ENCODE measurements at places on chromosomes 2 and 18. TPM values are rescaled to one million over a fixed set of nuclear protein-coding genes. Genes with fewer than 3 reads are reported as not detected.

The CNTNAP5 gene
- not detected for polyA plus RNA-seq

DNA sequence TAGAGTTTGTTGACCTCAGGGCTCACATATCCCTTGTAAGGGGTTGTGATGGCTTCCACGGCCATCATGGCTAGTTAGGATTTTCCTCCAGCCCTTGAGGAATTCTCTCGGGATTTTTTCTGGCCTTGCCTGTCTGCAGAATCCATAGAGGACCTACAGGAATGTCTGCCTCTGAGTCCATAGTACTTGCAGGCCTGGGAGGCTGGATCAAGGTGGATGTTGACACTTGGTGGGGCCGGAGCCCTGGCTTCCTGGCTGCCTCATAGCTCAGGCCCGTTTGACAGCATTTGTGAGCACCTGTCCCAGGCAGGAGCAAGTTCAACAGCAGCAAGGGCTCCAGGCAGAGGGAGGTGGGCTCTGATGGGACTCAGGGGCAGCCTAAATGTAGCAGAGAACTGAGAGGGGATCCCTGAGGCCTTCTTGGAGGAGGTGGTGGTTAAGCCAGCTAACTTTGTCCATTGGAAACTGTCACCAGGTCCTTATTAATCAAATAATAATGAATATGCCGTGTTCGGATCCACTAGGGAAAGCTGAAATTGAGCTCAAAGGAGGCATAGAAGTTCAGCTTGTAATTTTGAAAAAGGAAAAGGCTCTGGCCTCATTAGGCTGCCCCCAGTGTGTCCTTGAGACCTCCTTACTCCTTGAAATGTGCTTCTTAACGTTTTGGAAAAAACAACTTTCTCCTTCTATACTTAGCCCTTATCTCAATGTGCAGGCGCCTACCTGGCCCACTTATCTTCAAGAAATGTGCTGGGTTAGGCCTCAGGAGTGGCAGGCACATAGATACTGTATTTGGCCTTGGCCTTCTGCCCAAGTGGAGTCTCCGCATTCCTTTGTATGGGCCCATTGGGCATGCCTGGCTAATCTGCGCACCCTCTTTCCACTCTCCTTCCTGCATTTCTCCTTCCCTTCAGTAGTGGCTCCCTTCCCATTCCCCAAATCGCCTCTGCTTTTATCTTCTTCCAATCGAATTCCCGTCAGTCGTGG, 66.9 kb downstream of the HPCAL1 start:
- DNase-seq: no peak
- H3K4me1 ChIP-seq: no peaks in the 10 kb centered on the region
- H3K36me3 ChIP-seq: peaks cover 9% of the 10 kb centered on the region
- no peak overlapping the region for H3K4me3 ChIP-seq
- no peaks in the 10 kb centered on the region for H3K27me3 ChIP-seq
- H3K27ac ChIP-seq: no peak overlapping the region

The SP140L gene
- polyA plus RNA-seq: 8.5 TPM

The MSTN gene
- not detected for polyA plus RNA-seq

GRCh38 chr18:49368161-49368875, 92.1 kb downstream of the DYM start:
- DNase-seq: no peak
- peaks cover 17% of the 10 kb centered on the region for H3K36me3 ChIP-seq
- H3K27me3 ChIP-seq: no peaks in the 10 kb centered on the region
- no peak overlapping the region for H3K4me3 ChIP-seq
- no peaks in the 10 kb centered on the region for H3K4me1 ChIP-seq
- H3K27ac ChIP-seq: no peak overlapping the region

DNA sequence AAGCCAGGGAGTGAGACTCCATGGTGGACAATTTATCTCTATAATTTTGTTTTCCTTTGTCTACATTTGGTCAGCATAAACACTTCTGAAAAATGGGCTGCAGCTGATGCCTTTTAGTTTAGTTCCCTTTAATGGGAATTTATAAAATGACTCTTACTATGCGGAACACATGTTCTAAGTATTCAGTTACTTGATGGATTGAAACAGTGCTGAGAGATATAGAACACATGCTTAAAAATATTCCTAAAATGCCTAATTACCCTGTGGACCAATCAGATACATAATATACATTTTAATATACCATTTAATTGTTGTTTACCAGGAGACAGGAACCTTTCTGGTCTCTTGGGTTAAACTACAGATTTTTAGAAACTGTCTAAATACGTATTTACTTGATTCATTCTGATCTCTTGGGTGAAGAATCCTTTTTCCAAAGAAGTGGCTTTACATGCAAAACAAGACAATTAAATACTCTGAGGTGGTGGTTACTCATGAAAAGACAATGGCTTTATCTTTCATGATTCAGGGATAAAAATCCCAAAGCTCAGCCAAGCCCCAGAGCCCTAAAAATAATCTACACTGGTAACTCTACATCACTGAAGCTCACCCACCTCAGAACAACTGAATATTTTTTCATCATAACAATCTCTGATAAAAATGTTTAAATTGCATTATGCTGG, 128.1 kb upstream of the SERTAD2 start:
- no peaks in the 10 kb centered on the region for H3K27me3 ChIP-seq
- no peak for DNase-seq
- H3K27ac ChIP-seq: no peak overlapping the region
- H3K36me3 ChIP-seq: no peaks in the 10 kb centered on the region

The SPATA3 gene
- not detected for polyA plus RNA-seq

DNA sequence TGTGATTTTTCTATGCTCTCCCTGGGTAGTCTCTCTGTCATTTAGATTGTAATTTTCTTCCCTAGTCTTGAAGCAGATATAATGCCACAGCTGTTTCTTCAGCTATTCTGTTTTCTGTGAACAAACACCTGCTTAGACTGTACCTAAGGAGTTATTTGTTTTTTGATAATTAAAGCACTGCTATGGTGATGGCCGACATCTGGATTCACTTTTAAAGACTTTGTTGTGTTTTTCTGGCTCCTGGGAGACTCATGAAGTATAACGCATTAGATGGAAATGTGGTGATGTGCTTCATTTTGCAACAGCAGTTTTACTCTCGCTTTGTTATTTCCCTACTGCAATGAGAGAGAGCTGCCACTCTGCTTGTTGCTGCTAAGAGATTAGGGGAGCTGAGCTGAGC, 15.7 kb upstream of the C2orf69 start:
- H3K27ac ChIP-seq: no peak overlapping the region
- no peaks in the 10 kb centered on the region for H3K36me3 ChIP-seq
- H3K27me3 ChIP-seq: no peaks in the 10 kb centered on the region
- H3K4me1 ChIP-seq: no peaks in the 10 kb centered on the region
- DNase-seq: no peak
- H3K4me3 ChIP-seq: no peak overlapping the region

DNA sequence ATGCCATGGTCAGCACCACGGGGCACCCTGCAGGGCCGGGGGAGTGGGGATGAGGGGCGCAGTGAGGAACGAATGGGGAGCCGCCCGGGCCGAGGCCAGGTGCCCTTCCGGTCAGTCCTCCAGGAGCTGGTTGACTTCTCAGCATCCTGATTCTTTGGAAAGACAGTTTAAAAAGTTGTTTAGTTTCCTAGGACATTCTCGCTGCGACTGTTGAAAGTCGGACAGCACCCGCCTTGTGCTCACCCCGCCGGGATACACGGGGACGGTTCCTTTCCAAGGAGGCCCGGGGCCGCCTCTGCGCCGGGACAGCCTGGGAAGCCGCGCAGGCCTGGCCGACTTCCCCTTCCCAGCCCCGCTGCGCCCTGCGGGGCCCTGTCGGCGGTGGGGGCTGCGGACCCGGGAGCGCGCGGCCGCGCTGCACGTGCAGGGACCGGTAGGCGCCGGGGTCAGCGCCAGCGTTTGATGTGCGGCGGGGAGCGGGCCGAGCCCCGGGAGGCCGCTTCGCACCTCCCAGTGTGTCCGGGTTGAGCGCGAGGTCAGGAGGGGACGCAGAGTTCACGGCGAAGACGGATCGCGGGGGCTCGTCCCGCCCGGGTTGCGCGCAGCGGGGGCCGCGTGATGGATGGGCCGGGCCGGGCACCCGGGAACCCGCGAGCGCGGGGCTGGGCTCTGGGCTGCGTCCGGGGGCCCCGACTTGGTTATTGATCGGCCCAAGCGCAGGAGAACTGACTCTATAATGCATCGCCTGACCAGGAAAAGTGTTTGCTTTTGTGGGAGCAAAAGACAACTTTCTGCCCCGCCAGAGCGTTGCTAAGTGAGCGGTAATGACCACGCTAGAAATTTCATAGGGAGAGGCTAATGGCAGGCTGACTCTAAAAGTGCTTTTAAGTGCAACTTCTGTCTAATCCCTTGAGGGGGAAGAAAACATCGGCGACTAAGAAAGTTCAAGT, 28.0 kb upstream of the SMIM21 start:
- peaks cover 55% of the 10 kb centered on the region for H3K27me3 ChIP-seq
- no peaks in the 10 kb centered on the region for H3K36me3 ChIP-seq
- no peaks in the 10 kb centered on the region for H3K4me1 ChIP-seq
- DNase-seq: no peak

DNA sequence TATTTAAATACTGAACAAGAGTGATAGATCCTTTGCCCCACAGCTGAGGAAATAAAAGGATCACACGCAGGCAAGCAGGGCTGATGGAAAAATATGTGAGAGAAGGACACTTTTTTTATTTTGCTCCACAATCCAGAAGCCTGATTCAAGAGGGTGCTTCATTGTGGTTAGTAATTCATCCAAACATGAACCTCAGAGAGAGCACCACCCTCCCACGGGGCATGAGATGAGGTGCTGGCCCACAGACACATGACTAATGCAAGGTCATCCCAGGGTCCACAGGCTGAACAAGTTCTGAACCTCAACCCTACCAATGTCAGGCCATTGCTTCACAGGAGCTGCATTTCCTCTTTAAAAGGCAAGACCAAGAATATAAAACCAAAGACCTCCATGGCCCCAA, 239.6 kb downstream of the MREG start:
- peak; percentile 81 for DNase-seq
- no peak overlapping the region for H3K4me3 ChIP-seq
- peak overlapping the region; percentile 30 for H3K27ac ChIP-seq
- H3K4me1 ChIP-seq: peaks cover 17% of the 10 kb centered on the region

DNA sequence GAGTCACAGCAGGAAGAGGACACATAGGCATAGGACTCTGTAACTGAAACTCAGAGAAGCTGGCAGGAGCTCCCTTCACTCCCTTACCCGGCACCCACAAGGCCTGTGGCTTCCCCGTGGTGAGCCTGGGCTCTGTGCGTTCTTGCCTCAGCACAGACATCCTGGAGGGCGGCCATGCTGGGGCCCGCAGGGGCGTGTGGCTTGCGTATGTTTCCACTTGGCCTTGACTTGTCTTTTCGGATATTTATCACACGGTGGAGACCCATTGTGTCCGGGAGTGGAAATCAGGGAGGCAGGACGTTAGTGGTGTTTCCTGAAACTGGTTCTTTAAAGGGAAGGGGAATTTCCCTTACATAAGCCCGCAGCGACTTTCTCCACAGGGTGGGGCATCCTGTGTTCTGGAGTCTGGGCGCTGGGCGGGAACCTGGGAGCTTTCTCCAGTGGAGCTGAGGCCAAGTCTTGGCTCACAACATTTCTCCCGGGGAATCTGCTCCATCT, 49.9 kb upstream of the EML6 start:
- H3K27ac ChIP-seq: peak overlapping the region; percentile 91
- DNase-seq: peak; percentile 50
- no peaks in the 10 kb centered on the region for H3K36me3 ChIP-seq
- H3K27me3 ChIP-seq: no peaks in the 10 kb centered on the region

- DNase-seq: no peak
- H3K27ac ChIP-seq: peak overlapping the region; percentile 94
- H3K4me1 ChIP-seq: peaks cover 44% of the 10 kb centered on the region
- no peaks in the 10 kb centered on the region for H3K36me3 ChIP-seq
- peak overlapping the region; percentile 90 for H3K4me3 ChIP-seq
These were observed 378 bp downstream of the WDPCP start for GRCh38 chr2:63587814-63588384.

The REG3A gene
- polyA plus RNA-seq: not detected

- no peaks in the 10 kb centered on the region for H3K4me1 ChIP-seq
- DNase-seq: no peak
- H3K27ac ChIP-seq: no peak overlapping the region
These were observed 56.2 kb downstream of the STRADB start for GRCh38 chr2:201507725-201508124.

The CNDP1 gene
- polyA plus RNA-seq: not detected

DNA sequence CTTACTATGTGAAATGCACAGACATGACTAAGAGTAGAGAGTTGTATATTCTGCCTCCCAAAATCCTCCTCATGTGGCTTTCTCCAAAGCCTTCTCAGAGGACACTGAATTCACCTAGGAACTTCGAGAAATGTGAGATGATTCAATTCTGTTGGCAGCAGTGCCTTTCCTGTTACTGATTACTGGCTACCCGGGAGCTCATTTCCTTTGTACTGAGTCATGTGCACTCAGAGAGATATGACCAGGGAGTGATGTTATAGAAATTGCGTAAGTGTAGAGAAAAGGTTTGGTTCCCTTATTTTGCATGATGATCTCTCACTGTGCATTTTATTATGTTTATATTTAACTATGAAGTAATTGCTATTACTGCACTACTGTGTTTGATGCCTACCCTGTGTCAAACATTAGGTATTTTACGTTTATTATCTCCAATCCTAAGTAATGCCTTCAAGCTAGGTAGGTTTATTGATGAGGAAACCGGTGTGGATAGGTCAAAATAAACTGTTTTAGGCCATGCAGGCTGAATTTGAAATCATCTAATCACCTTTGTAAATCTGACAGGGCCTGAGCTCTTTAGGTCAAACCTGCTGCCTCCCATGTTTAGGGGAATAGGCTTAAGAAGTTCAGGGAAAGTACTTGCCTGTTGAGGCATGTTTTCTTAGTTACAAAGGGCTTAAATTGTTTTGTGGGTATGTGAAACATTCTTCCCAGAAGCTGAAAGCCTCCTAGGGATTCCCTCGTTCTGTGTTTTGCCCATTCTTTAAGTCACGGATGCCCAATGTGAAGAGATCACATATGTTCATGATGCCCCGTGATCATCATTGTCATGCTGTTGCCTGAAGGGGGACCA, 86.8 kb downstream of the FMNL2 start:
- DNase-seq: peak; percentile 97
- no peaks in the 10 kb centered on the region for H3K36me3 ChIP-seq
- H3K27me3 ChIP-seq: no peaks in the 10 kb centered on the region
- peaks cover 56% of the 10 kb centered on the region for H3K4me1 ChIP-seq
- H3K4me3 ChIP-seq: no peak overlapping the region

The VSNL1 gene
- not detected for polyA plus RNA-seq
